Colonic mucosa (tissue), 4 donors: ENCODE measurements at places on chromosomes 5 and 9. TPM values are rescaled to one million over a fixed set of nuclear protein-coding genes. Genes with fewer than 3 reads are reported as not detected.

- DNase-seq, result no peak
These were observed 132.0 kb downstream of the CRB2 start for GRCh38 chr9:123487944-123488548.

GRCh38 chr9:5899292-5899691 lies 8.6 kb downstream of the MLANA start:
- DNase-seq, result no peak

The PDZD2 gene
- total RNA-seq, result 2.3 TPM

The CENPK gene
- total RNA-seq, result 10.4 TPM

The ANXA6 gene
- 21.2 TPM for total RNA-seq
